ENCODE measurements at places on chromosomes 6 and 20.

DNA sequence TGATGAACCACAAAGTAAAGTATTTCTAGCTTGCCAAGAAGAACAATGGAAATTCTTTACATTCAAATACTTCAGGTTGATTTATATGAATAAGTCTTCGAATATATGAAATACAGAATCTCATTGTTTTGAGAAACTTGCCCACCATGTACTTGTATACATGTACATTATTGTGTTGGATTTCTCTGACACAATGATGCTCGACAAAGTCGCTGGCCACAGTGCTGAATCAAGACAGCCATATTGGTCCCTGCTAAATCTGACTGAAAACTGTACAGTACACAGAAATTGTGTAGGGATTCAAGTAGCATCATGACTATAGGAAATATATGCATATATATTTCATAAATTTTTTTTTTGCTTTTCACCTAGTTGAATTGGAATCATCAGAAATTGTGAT is 13.1 kb upstream of the LIN28B start:
- no peak for DNase-seq

- DNase-seq, result no peak
Observed at GRCh38 chr6:117487821-117488220, 5.3 kb downstream of the DCBLD1 start.

- DNase-seq, result no peak
Observed at GRCh38 chr20:23235173-23236027, 115.2 kb upstream of the NXT1 start.

DNA sequence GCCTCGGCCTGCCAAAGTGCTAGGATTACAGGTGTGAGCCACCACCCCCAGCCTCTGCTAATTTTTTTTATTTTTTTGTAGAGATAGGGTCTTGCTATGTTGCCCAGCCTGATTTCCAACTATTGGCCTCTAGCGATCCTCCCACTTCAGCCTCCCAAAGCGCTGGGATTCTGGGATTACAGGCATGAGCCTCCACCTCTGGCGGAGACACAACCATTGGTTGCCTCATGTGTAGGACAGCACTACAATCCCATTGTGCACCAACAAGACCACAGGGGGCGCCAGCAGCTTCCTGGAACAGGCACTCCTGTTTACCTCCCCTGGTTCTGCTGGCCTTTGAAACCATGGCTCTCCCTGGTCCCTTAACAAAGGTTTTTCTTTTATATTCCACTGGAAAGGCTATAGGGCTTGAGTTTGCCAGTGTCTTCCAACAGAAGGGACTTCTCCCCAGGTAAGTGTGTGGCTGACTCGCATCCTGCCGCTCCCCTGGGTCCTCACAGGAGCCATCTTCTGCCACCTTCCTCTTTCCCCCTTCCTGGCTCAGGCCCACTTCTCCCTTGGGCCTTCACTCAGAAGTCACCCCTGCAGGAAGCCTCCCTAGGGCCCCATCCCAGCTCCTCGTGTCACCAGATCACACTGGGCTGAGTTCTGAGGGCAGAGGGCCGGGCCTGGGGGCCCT is 39.2 kb upstream of the TLDC2 start:
- no peak for DNase-seq

GRCh38 chr6:119124079-119124824 is 45.8 kb upstream of the FAM184A start:
- no peak for DNase-seq

DNA sequence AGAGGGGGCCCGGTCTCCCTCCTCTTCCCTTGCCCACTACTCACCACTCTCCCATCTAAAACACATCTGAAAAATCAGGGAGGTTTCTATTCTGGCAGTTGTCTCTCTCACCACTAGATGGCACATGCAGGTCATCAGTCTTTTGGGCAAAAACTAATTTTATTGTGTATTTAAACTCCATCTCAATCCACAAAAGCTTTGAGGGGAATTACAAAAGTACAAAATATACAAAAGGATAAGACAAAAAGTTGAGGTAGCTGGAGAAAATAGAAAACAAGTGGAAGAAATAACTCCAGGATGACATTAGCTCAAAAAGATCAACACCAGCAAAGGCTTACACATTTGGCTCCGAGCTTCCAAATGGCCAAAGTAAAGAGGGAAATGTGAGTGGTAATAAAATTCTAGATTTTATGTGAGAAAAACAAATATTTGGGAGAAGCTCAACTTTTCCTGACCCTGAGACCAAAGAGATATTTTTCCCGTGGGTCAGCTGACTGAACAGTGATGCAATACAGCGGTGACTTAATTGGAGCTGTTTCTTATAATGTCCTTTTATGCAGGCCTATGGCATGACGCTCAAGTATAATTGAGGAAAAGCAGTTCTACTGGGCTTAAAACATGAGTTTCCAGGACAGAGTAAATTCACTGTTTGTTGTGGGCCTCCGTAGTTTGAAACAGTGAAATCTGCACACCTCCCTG is 79.8 kb upstream of the CHD6 start:
- DNase-seq, result no peak

DNA sequence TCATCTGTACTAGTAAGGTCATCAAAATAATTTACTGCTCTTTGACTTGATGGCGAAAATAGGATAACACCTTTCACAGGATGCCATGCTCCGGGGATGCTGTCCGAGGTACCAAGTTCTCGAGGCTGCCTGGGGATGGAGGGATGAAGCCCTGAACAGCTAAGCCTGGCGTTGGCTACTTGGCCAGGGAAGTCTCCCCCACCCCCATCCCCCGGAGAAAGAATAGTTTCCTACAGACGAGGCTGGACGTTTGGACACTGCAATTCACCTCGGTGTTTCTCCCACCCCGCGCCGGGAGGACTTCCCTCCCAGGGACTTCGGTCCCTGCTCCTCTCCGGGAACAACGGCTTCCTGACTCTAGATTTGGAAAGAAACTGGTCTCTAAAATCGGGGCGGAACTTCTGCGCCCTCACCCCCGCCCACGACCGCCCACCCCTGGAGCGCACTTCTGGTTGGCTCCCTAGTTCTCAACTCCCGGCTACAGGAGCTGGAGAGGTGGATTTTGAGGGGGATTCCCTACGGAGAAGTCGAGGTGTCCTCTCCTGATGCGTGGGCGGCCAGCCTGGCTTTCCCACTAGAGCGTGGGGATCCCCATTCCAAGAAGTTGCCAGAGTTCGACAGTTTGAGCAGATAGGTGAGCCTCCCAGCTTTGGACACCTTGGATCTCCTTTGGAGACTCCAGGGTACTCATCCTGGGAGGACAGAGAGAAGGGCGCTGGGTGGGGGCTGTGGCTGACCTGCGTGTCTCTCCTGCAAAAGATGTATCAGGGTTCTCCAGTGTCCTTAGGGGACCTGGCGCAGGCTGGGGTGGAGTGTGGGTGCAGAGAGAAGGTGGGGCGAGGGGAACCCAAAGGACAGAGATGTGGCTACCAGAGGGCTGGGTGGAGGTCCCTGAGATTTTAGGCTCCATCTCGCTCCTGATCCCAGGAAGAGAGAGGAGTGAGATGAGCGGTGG is 1.1 kb downstream of the PCSK2 start:
- DNase-seq, result peak; percentile 6

DNA sequence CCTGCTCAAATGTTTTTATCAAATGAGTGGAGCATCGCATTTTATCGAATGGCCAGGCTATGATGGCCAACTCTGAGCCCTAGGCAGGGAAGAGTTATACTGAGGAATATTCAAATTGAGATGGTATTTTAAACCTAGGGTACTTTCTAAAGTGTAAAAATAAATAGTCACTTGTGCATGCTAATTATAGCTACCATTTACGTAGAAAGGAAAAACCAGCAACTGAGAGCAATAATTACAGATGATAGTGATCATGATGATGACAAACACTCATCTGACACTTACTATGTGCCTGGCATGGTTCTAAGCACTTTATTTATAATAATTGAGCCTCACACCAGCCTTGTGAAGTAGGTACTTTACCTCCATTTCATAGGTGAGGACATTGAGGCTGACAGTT is 455.7 kb downstream of the CD83 start:
- DNase-seq, result no peak

- DNase-seq, result no peak
Observed at GRCh38 chr20:23279836-23280235, 70.8 kb upstream of the NXT1 start.

DNA sequence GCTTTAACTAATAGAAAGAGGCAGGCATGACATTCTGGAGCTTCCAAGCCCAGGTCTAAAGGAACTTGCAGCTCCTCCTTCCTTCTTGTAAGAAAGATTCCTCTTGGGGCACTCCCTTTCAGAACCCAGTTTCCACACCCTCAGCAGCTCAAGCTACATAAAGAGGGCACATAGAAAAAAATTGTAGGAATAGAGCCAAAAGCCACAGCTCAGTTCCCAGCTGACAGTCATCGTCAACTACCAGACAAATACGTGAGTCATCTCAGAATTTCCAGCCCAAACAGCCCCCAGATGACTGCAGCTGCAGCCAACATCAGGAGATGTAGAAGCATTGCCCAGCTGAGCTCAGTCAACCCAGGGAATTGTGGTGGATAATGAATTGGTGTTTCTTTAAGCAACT is 349.8 kb upstream of the ARID1B start:
- DNase-seq, result peak; percentile 79

- DNase-seq, result no peak
Observed at GRCh38 chr6:39420300-39421265, 98.1 kb upstream of the KCNK16 start.

DNA sequence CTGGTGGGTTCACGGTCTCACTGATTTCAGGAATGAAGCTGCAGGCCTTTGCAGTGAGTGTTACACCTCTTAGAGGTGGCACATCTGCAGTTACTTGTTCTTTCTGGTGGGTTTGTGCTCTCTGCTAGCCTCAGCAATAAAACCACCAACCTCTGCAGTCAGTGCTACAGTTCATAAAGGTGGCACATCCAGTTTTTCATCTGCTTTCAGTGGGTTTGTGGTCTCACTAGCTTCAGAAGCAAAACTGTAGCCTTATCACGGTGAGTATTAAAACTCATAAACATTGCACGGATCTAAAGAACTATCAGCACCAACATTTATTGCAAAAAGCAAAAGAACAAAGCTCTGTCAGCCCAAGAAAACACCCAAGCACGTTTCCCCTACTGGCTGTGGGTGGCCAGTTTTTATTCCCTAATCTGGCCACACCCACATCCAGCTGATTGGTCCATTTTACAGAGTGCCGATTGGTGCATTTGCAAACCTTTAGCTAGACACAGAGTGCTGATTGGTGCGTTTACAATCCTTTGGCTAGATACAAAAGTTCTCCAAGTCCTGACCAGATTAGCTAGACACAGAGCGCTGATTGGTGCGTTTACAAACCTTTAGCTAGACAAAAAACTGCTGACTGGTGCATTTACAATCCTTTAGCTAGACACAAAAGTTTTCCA is 3.4 kb upstream of the TMEM14C start:
- no peak for DNase-seq

DNA sequence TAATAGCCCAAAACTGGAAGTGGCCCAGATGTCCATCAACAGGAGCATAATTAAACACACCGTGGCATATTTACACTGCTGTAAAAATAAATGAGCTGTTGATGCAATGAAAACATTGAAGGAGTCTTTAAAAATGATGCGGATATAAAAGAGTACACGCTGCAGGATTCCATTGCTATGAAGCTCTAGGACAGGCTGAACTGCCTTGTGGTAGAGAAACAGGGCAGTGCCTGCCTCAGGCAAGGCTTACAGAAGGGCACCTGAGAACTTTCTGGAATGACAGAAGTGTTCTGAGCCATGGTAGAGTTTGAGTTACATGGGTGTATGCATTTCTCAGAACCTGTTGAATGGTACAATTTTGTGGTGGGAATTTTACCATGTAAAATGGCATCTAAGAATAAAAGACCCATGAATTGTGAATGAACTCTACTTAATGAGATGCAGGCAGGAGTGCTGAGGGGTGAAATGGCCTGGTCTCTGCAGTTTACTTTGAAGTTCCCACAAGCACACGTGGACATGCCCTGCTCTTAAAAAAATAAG is 45.3 kb upstream of the RIN2 start:
- DNase-seq, result no peak

- no peak for DNase-seq
Observed at GRCh38 chr6:148999929-149000468, 253.2 kb downstream of the UST start.

GRCh38 chr6:162873537-162873936 is 145.8 kb downstream of the PACRG start:
- DNase-seq, result no peak

GRCh38 chr20:10611357-10611756 is 62.4 kb downstream of the JAG1 start:
- no peak for DNase-seq

DNA sequence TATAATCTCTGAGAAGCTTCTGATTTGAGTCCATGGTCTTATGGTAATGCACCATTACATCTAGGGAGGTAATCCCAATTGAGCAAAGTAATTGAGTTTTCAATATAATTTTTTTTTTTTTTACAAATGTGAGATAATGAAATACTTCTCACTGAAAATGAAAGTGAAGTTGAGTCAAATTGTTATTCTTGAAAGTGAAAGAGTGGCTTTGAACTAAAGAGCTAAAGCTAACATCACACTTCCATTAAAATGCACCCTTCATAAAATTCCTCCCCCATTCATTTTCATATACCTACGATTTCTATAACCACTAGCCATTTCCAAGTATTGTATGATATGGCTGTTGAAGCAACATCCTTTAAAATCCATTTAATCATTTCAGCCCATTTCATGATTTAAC is 149.1 kb upstream of the IMPG1 start:
- DNase-seq, result no peak

DNA sequence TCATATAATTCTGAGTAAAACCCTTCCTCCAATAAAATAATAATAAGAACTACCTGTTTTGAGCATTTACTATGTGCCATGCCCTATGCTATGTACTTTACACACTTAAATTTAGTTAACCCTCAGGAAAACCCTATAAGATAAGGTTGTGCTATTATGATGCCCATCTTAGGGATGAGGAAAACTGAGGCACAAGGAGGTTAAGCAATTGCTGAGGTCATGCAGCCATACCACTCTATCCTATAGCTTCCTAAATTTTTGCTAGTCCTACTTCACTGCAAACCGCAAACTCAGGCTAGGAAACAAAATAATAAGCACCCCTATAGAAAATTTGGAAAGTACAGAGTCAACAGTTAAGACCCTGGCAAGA is 38.9 kb upstream of the GFOD1 start:
- DNase-seq, result no peak

GRCh38 chr6:132832891-132833290 is 18.5 kb downstream of the RPS12 start:
- no peak for DNase-seq

- no peak for DNase-seq
Observed at GRCh38 chr6:116714761-116715160, 33.8 kb downstream of the KPNA5 start.

DNA sequence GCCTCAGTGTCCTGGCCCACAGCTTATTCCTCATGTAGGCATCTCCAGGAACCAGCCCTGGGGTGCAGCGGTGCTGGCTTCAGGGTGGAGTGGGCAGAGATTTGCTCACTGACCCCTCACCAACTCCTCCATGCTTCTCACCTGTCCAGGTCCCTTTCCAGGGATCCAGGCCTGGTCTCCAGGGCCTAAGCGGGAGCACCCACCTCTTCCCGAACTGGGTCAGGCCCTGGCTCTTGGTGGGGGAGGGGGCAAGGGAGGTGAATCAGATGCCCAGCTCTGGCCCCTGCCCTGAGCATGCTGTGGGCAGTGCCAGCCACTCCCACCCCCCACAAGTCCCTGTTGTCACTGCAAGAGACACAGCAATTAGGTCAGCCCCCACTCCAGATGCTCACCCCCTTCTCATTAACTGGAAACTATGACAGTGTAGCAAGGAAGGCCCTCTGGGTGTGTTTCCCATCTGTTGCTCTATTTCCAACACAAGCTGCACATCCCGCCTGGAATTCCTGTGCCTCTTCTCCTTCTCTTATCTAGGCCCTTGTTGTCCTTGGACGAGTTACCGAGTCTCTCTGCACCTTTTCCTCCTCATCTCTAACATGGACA is 37.0 kb downstream of the MDFI start:
- DNase-seq, result no peak

- DNase-seq, result no peak
Observed at GRCh38 chr20:4369798-4370124, 351.9 kb upstream of the PRND start.

- no peak for DNase-seq
Observed at GRCh38 chr20:24407151-24407550, 62.3 kb upstream of the SYNDIG1 start.
